Fibroblast of lung (primary cell): ENCODE measurements at places on chromosomes 1 and 21. TPM values are rescaled to one million over a fixed set of nuclear protein-coding genes. Genes with fewer than 3 reads are reported as not detected.

DNA sequence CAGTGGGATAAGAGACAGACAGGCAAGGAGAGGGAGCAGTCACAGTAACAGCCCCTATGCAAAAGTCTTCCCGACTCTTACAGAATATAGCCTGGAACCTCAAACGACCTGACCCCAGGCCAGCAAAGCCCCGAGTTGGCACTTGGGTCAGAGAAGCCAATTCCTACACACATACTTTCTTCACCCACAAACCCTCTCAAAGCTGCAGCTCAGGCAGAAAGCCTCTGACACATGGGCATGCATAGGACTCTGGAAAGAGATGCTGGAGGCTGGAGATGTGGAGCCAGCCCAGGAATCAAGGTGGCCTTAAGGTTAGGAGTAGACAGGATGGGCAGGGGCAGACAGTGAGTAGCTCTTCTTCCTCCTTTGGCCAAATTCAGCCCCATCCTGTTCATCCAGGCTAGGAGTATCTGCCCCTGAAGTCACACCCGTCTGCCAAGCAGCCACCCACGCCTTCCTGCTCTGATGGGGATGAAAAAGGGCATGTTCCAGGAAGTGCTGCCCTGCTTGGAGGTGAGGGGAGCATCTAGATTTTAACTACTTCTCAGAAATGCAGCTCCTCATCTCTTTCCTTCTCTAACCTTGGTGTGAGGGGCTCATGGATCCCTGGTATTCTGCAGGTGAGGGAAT is 7.8 kb downstream of the SLC41A1 start:
- DNase-seq, result no peak

GRCh38 chr1:171800342-171800741 is 18.9 kb downstream of the METTL13 start:
- DNase-seq, result no peak

The TFAP2E gene
- 0.16 and 0.17 TPM in 2 replicates for polyA plus RNA-seq

- DNase-seq, result no peak
Measured at GRCh38 chr1:50700214-50700613, 259.9 kb downstream of the FAF1 start.

GRCh38 chr1:19074361-19074901 is 118.0 kb upstream of the IFFO2 start:
- peak; percentile 36 for DNase-seq

- no peak for DNase-seq
Measured at GRCh38 chr1:28045777-28046176, 42.6 kb downstream of the EYA3 start.

DNA sequence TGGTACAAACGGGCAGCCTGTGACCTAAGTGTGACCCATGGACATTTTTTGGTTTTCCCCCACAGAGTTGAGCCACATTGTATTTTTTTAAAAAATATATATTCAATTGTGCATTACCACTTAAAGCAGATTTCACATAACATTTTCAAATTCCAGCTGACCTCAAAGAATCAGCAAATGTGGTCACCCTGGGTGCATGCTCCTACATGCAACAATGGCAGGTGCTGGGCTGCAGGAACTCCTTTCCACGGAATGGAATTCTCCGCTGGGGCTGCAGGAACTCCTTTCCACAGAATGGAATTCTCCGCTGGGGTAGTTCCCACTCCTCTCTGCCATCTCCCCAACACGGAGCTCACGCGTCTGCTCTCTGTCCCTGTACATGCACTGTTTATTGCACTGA is 68.7 kb downstream of the MAP10 start:
- DNase-seq, result no peak
